ENCODE measurements at places on chromosomes 2 and 18.
A peak's percentile ranks its signal among the peaks of the same experiment; 100 is the strongest.

- peak; percentile 80 for DNase-seq
Measured at GRCh38 chr18:7568426-7568825, 1.3 kb downstream of the PTPRM start.

DNA sequence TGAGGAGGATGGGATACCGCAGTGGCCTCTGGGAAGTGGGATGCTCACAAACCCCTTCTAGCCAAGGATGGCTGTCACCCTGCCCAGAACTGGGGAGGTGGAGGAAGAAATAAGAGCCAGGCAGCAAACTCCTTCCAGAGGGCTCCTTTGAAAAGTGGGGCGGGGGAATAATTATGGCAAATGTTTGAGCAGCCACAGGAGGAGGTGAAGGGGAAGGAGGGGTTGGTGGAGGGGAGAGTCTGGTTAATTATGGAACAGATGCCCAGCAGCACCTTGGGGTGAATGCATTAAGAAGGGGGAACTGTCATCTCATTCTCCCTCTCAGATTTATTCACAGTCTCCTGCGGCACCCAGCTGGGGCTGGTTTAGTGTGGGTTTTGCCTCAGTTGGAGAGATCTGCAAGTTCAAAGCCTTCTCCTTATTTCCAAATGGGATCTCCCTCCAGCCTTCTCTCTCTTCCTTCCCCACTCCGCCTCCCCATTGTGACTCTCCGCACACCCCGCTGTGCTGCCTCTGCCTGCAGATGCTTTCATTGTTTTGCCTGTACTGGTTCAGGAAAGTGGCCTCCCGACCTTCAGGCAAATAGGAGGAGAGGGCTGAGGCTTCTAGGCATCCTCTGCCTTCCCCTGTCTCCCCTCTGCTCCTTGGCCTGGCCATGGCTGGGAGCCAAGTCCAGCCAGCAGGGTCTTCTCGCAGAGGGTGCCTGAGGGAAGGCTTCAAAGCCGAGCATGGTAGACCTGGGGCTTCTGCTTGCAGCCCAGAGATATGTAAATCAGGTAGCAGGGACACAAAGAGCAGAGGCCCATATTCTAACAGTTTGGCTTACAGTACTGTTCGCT is 457.2 kb upstream of the MEX3C start:
- DNase-seq: no peak

DNA sequence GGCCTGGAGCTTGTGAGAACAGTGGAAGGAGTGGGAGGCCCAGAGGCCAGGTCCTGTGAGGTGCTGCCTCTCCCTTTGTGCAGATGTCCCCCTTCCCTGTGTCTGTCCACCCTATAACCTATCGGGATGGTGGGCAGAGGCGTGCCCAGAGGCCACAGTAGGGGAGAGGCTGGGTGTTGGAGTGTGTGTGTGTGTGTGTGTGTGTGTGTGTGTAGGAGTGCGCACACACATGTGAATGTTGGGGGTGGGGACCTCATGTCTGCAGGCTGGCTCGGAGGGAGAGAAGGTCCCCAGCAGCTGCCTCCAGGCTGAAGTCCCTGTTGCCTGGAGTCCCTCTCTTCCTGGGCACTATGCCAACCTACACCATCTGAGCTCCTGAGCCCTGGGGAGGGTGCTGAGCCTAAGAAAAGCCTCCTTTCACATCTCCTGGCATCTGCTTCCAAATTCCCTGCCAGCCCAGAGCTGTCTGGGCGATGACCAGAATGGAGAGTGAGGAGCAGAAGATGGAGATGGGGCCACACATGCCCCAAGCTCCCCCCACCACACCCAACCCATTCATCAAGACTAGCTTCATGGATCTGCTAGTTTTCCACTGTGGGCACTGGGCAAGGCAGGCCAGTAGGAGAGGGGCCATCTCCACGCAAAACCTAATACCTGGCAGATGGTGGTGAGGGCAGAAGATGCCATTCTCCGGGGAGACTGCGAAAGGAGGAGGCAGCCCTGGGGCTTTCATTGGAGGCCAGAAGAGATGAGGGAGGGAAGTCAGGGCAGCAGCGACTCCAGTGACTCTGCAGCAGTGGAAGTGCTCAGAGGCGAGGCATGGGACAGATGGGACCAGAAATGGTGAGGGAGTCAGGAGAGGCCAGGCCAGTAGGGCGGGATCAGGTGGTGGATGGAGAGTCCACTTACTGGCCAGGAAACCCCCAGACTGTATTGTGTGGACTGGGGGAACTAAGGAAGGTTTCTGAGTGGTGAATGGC is 20.3 kb downstream of the KCNK3 start:
- no peak for DNase-seq

- DNase-seq: no peak
Measured at GRCh38 chr18:13614641-13615288, 111.6 kb downstream of the FAM210A start.

GRCh38 chr2:211447548-211447947 is 891.1 kb downstream of the CPS1 start:
- no peak for DNase-seq

DNA sequence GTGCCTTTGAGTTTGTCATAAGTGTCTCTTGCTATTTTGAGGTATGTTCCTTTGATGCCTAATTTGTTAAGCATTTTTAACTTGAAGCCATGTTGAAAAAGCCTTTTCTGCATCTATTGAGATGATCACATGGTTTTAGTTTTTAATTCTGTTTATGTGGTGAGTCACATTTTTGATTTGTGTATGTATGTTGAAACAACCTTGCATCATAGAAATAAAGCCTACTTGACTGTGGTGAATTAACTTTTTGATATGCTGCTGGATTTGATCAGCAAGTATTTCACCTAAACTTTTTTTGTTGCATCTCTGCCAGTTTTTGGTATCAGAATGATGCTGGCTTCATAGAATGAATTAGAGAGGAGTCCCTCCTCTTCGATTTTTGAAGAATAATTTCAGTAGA is 469.7 kb downstream of the CDH2 start:
- no peak for DNase-seq

- peak; percentile 73 for DNase-seq
Measured at GRCh38 chr2:108591163-108591562, 56.9 kb downstream of the LIMS1 start.

DNA sequence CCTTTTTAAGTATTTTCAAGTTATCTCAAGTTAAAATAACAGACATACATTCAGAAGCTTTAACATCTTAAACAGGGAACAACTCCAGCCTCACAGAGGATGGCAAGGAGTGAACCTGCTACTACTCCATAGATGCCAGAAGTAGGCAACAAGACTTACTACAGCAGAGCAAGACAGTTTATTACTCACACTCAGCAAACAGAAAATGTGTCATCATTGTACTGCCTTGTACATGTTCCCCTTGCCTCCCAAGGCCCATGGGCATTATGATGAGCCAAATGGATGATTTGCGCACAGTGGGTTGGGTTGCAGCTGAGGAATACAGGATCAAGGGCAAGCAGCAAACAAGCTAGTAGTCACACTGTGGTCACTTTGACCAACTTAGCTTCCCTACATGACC is 80.6 kb upstream of the VRK2 start:
- DNase-seq: no peak

DNA sequence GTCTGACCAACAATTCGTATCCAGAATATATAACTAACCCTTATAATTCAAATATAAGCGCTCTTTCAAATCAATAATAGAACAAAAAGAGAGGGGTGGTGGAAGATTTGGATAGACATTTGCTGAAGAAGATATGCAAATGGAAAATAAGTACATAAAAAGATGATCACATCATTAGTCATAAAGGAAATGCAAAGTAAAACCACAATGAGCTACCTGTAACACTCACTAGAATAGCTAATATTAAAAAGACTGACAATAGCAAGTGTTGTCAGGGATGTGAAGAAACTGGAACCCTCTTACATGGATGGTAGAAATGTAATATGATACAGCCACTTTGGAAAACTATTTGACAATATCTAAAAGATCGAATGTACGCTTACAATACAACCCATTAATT is 84.9 kb upstream of the MRPS9 start:
- no peak for DNase-seq

DNA sequence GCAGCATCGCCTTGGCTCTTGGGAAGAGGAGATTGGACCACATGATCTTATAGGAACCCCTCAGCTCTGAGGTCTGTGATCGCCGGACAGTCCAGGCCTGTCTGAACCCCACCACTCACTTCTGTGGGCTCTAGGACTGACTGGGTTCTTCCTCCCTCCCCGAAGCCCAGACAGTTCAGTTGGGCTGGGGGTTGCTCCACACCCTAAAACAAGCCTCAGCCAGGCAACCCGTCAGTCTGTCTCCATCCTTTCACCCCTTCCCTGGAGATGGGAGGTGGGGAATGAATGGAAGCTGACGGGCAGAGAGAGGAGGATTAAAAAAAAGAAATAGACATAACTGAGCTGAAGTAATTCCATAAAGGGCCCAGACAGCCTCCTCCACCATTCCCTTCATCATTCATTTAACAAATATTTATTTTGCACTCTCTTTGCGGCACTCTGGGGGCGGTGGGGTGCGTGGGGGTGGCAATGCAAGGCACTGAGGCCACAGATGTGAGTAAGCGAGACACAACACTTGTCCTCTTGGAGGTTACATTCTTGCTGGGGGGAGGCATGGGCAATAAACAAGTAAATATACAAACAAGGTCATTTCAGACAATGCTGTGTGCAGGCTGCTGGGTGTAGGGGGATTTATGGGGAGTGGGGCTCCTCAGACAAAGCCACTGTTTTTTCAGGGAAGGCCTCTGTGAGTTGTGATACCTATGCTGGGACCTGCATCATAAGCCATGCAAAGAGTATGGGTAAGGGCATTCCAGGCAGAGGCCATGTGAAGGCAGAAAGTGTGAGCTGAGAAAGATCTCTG is 12.9 kb downstream of the WNT10A start:
- no peak for DNase-seq

DNA sequence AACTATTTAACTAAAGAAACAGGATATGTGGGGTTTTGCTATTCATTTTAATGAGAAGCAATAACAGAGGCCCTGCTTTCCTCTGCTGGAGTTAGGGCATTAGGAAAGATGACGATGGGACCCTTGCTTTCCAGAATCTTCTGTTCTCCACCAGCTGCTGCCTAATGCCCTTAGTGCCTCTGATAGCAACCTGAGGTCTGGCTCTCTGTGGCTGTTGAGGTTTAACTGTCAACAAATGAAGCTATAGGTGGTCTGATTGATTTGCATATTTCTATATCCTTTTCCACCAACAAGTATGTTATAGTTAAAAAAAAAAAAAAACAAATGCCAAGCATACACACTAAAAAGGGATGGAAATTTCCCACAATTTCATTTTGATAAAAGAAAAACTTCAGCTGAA is 115.1 kb upstream of the NCK2 start:
- DNase-seq: no peak

GRCh38 chr2:175742367-175742766 is 259.7 kb downstream of the LNPK start:
- no peak for DNase-seq

GRCh38 chr2:47724221-47724981 is 58.5 kb upstream of the MSH6 start:
- no peak for DNase-seq

- no peak for DNase-seq
Measured at GRCh38 chr2:42183775-42184174, 14.6 kb downstream of the EML4 start.

GRCh38 chr2:102391565-102391964 is 31.4 kb upstream of the IL18RAP start:
- no peak for DNase-seq

DNA sequence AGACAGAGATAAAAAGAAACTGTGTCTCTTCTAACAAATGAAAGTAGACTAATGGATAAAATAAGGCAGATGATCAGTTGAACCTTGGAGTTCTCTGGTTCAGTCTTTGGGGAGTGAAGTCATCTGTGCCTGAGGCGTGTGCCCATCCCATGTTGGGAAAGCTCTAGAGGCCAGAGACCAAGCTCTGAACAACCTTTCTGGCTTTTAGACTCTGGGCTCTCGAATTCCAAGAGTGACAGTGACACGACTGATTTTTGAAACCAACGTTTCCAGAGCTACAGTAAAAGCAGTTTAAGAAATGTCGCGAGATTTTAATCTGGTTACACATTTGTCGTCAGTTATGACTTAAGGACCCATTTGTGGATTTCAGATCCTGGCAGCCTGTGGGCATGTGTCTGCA is 83.7 kb upstream of the APCDD1 start:
- DNase-seq: no peak

- DNase-seq: no peak
Measured at GRCh38 chr2:123688231-123688940, 336.7 kb upstream of the CNTNAP5 start.

DNA sequence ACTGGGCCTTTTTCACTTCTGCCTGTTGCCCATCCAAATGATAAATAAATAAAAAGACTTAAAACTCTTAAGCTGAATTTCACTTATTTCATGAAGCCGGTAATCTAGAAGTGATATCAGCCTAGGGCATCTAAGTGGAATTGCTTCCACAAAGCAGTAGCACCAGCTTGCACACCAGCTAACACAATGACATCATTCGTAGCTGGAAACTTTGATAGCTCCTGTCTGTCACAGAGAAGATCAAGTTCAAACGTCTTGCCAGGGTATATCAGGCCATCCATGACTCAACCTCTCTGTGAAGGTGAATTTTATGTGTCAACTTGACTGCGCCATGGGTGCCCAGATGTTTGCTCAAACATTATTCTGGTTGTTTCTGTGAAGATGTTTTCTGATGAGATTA is 161.7 kb upstream of the MYT1L start:
- DNase-seq: no peak

- peak; percentile 37 for DNase-seq
Measured at GRCh38 chr2:184530239-184530638, 68.1 kb upstream of the ZNF804A start.

GRCh38 chr18:58632552-58632951 is 3.7 kb upstream of the ALPK2 start:
- DNase-seq: no peak

- DNase-seq: no peak
Measured at GRCh38 chr2:83665894-83666293, 793.2 kb downstream of the SUCLG1 start.

DNA sequence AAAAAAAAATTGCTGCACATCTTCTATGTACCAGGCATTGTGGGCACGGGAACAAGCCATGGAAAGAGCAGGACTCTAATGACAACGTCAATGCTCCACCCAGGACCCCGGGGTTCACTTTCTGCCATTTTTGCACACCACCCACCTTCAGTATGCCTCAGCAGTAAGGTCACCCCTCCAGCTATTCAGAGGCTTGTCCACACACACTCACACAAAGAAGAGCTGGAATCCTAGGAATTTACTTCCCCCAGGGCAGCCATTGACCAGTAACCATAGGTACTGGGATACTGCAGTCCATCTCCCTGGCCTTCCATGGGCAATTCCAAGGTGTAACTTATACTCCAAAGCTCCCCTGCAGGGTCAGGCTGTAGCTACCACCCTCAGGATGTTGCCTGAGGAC is 170.8 kb downstream of the SUCLG1 start:
- DNase-seq: no peak

Measured in upper lobe of right lung (tissue), 1 donor.